Naive B cell (primary cell): ENCODE measurements at places on chromosomes 4 and X.

- H3K4me1 ChIP-seq: no peaks in the 10 kb centered on the region
- no peaks in the 10 kb centered on the region for H3K27me3 ChIP-seq
- no peak overlapping the region for H3K4me3 ChIP-seq
- no peaks in the 10 kb centered on the region for H3K36me3 ChIP-seq
- DNase-seq: no peak
Observed at GRCh38 chr4:124997124-124997523, 284.6 kb upstream of the ANKRD50 start.

- no peak for DNase-seq
- no peak overlapping the region for H3K4me3 ChIP-seq
- no peaks in the 10 kb centered on the region for H3K27me3 ChIP-seq
- H3K36me3 ChIP-seq: no peaks in the 10 kb centered on the region
Observed at GRCh38 chr4:23945451-23946017, 55.7 kb upstream of the PPARGC1A start.

DNA sequence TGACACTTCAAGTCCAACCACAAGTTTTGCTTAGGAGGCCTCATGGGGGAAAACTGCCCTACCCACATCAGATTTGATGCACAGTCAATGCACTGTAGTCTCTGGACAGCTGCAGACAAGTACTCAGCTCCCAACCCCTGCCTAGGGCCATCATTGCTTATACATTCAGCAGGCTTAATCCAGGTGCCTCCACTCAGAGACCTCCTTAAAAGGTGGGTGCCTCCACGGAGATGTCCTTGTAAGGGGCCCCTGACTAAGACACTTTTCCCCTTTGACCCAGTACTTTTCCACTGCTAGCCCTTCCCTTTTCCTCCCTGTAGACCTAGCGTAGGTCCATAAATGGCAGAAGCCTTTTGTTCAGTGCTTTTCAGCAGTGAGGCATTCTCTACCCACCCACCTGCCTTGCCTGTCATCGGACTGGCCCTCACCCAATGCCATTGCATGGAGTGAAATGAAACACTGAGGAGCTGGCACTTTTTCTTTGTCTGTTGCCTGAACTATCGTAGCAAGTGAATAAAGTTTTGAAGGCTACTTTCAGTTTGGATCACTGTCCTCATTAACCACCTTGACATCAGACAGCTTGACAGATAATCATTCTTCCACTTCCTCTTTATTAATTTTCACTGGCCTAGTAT lies 23.8 kb upstream of the PLK4 start:
- H3K27ac ChIP-seq: no peak overlapping the region
- no peaks in the 10 kb centered on the region for H3K27me3 ChIP-seq
- no peak for DNase-seq
- H3K4me3 ChIP-seq: no peak overlapping the region
- peaks cover 40% of the 10 kb centered on the region for H3K36me3 ChIP-seq

GRCh38 chr4:173264245-173264644 lies 69.9 kb downstream of the HMGB2 start:
- no peak for DNase-seq
- H3K36me3 ChIP-seq: peaks cover 6% of the 10 kb centered on the region
- H3K27me3 ChIP-seq: no peaks in the 10 kb centered on the region
- peak overlapping the region; percentile 85 for H3K27ac ChIP-seq

DNA sequence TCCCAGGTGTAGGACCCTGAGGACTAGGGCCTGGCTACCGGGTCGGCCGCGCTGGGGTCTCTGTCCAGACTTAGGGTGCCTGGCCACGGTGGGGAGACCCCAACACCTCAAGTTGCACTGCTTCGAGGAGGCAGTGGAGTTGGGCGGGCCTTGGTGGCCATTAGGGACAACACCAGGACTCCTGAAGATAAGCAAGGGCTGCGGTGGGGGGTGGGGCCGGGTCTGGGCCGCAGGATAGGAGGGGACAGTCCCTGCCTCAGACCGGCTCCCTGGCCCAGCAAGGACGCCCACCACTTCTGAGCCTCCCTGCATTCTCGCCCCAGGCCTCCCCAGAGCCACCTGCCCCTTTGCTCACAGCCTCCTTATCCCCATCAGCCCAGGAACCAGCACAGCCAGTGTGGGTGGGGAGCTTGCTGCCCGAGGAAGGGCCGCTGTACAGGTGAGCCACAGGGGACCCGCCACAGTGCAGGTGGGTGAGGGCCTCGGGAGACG lies 5.5 kb upstream of the MXD4 start:
- H3K27ac ChIP-seq: no peak overlapping the region
- no peaks in the 10 kb centered on the region for H3K4me1 ChIP-seq
- H3K4me3 ChIP-seq: no peak overlapping the region
- no peaks in the 10 kb centered on the region for H3K27me3 ChIP-seq
- no peak for DNase-seq

- H3K4me3 ChIP-seq: no peak overlapping the region
- no peaks in the 10 kb centered on the region for H3K27me3 ChIP-seq
- H3K27ac ChIP-seq: no peak overlapping the region
Observed at GRCh38 chr4:81164126-81164525, 50.9 kb downstream of the PRKG2 start.

- H3K27me3 ChIP-seq: no peaks in the 10 kb centered on the region
- H3K4me3 ChIP-seq: no peak overlapping the region
- H3K36me3 ChIP-seq: no peaks in the 10 kb centered on the region
- H3K4me1 ChIP-seq: no peaks in the 10 kb centered on the region
Observed at GRCh38 chrX:140034916-140035315, 69.6 kb upstream of the CXorf66 start.

GRCh38 chr4:89331686-89332544 lies 24.3 kb upstream of the GPRIN3 start:
- peaks cover 7% of the 10 kb centered on the region for H3K27me3 ChIP-seq
- H3K4me3 ChIP-seq: no peak overlapping the region
- peaks cover 4% of the 10 kb centered on the region for H3K36me3 ChIP-seq
- no peak overlapping the region for H3K27ac ChIP-seq

DNA sequence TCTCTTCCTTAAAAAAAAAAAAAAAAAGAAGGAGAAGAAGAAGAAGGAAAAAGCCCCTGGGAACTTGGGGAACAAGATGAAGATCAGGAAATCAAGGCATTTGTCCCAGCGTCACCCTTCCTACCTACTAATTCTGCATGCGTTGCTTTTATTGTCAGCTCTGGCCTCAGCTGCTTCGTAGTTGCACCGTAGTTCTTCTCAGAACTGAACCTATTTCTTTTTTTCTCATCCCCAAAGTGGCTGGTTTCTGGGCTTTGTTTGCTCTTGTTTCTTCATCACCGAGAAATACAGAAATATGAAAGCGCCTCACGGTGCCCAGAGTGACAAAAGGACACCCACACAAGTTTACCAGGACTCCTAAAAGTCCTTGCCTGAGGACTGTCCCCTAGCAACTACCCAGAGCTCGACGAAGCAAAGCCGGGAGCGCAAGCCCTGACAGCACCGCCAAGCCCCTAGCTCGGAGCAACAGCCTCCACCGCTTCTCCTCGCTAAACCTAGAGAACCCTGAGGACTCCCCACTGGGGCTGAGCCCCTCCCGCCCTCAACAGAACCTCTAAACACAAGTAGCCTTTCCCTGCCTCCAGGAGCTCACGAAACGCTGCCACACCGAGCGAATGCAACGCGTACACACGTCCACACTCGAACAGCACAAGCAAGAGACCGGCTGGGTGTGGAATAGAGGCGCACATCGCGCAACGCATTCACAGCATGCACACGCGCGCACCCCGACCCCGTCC lies 710 bp downstream of the PRKG2 start:
- H3K4me3 ChIP-seq: peak overlapping the region; percentile 77
- H3K27ac ChIP-seq: no peak overlapping the region
- peaks cover 36% of the 10 kb centered on the region for H3K27me3 ChIP-seq
- H3K36me3 ChIP-seq: no peaks in the 10 kb centered on the region
- H3K4me1 ChIP-seq: peaks cover 10% of the 10 kb centered on the region

GRCh38 chr4:119655111-119655837 lies 26.7 kb upstream of the PDE5A start:
- H3K4me1 ChIP-seq: no peaks in the 10 kb centered on the region
- no peak for DNase-seq
- no peak overlapping the region for H3K27ac ChIP-seq
- H3K4me3 ChIP-seq: no peak overlapping the region
- H3K27me3 ChIP-seq: peaks cover under 1% of the 10 kb centered on the region
- H3K36me3 ChIP-seq: no peaks in the 10 kb centered on the region

- H3K4me1 ChIP-seq: no peaks in the 10 kb centered on the region
- no peaks in the 10 kb centered on the region for H3K27me3 ChIP-seq
- no peaks in the 10 kb centered on the region for H3K36me3 ChIP-seq
- no peak overlapping the region for H3K27ac ChIP-seq
- H3K4me3 ChIP-seq: no peak overlapping the region
Observed at GRCh38 chrX:155246748-155247147, 17.5 kb downstream of the RAB39B start.

DNA sequence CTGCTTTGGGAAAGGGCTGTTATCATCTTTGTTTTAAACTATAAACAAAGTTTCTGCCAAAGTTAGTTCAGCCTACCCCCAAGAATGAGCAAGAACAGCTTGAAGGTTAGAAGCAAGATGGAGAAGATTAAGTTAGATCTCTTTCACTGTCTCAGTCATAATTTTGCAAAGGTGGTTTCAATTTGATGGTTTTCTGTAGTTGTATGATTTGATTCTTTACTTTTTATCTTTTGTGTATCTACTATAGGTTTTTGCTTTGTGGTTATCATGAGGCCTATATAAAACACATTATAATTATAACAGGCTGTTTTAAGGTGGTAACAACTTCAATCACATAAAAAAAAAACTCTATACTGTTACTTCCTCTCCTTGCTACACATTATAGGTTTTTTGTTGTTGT lies 35.4 kb upstream of the ALG13 start:
- H3K36me3 ChIP-seq: no peaks in the 10 kb centered on the region
- H3K27ac ChIP-seq: no peak overlapping the region
- H3K4me3 ChIP-seq: no peak overlapping the region
- DNase-seq: no peak
- H3K4me1 ChIP-seq: no peaks in the 10 kb centered on the region
- H3K27me3 ChIP-seq: peaks cover 11% of the 10 kb centered on the region

DNA sequence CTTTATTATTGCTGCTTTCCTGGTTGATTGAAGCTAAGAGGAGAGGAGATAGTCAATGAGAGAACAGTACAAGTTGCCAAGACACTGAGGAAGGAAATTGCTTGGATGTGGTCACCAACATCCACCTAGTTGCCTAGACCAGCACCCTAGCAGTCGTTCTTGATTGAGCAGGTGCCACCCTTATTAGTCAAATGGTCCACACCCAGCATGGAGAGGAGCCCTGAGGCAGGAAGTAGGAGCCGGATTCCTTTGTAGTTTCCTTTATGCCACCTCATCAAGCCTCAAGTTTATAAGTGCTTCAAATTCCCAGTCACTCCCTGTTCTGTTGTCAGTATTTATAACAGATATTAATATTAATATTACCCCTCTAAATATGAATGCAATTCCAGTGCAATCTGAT lies 19.1 kb downstream of the PAGE2 start:
- no peaks in the 10 kb centered on the region for H3K4me1 ChIP-seq
- DNase-seq: no peak
- H3K27me3 ChIP-seq: no peaks in the 10 kb centered on the region
- H3K36me3 ChIP-seq: no peaks in the 10 kb centered on the region
- no peak overlapping the region for H3K4me3 ChIP-seq
- no peak overlapping the region for H3K27ac ChIP-seq

DNA sequence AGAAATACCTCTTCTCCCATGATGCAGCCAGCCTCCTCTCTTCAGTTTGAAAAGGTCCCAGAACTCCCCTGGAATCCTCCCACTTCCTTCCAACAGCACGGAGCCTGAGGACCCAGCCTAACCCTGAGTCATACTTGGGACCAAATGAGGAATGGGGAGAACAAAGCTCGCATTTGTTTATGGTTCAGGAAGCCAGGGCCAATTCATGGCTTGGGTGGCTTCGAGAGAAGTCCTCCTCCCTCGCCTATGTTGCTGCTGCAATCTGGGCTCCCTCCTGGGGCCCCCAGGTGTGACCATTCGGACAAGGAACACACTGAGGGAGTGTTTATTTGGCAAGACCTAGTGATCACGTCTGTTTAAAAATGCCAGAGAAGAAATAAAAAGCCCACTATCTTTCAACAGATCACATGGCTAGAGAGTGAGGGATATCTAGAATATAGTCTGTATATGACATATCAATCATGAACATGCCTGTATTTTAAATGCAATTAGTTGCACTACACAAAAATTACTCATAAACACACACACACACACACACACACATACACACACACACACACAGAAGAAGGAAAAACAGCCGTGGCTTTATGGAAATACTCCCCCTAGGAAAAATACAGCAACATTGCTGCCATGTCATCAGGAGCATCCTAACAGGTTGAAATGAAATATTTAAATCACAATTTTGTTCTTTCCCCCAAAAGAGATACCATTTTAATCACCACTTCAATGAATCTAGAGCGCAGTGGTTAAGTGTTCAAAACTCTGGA lies 155.7 kb upstream of the MAP3K15 start:
- no peak overlapping the region for H3K27ac ChIP-seq
- DNase-seq: no peak
- H3K36me3 ChIP-seq: peaks cover 4% of the 10 kb centered on the region

DNA sequence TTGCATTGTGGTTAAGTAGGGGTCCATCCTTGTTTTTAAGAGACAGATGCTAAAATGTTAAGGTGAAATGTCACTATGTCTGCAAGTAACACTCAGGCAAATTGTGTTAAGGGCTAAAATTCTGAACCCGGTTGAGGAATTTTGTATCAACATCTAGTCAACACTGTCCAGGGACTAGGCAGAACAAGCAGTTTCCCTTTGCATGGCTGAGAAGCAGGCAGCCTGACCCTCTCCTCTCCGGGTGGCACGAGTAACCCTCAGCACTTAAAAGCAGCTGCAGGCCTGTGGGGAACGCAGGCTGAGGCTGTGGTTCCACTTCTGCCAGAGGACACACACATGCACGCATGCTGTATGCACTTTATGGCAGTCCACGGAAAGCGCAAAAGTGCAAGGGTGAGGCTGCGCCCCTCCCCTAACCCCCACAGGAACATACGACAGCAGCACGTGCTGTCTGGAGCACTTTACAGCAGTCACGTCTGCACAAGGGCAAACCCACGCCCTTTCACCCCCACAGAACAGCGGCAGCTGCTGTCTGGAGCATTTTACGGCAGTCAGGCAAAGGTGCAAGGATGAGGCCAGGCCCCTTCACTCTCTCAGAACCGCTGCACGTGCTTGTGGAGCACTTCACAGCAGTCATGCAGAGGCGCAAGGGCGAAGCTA lies 619 bp upstream of the MPC1L start:
- H3K4me1 ChIP-seq: no peaks in the 10 kb centered on the region
- H3K36me3 ChIP-seq: peaks cover 11% of the 10 kb centered on the region
- no peak overlapping the region for H3K4me3 ChIP-seq
- DNase-seq: no peak
- no peak overlapping the region for H3K27ac ChIP-seq
- no peaks in the 10 kb centered on the region for H3K27me3 ChIP-seq
